ENCODE measurements at places on chromosomes 4 and X. TPM values are rescaled to one million over a fixed set of nuclear protein-coding genes. Genes with fewer than 3 reads are reported as not detected.

ARX gene
- total RNA-seq = not detected

FRMD7 gene
- not detected for total RNA-seq

TMEM128 gene
- total RNA-seq = 20.6 TPM

SERPINA7 gene
- not detected for total RNA-seq

RXFP1 gene
- not detected for total RNA-seq

CXCL10 gene
- not detected for total RNA-seq

HEPH gene
- total RNA-seq = not detected

MAGEA10 gene
- total RNA-seq = not detected

TXK gene
- total RNA-seq = 0.11 TPM

SLC49A3 gene
- total RNA-seq = not detected

GAGE12J gene
- not detected for total RNA-seq

TMSB15C gene
- total RNA-seq = 9.0 TPM

ADH7 gene
- total RNA-seq = not detected

NPNT gene
- not detected for total RNA-seq

CXCL1 gene
- total RNA-seq = not detected

CFAP99 gene
- total RNA-seq = not detected

CSAG3 gene
- total RNA-seq = not detected

PHOX2B gene
- not detected for total RNA-seq

SPANXC gene
- not detected for total RNA-seq

SSR4 gene
- 156 TPM for total RNA-seq

ARR3 gene
- not detected for total RNA-seq

FDCSP gene
- total RNA-seq = not detected

PARM1 gene
- total RNA-seq = not detected

NPY2R gene
- not detected for total RNA-seq

CLIC2 gene
- not detected for total RNA-seq

BGN gene
- total RNA-seq = not detected

CXCL11 gene
- not detected for total RNA-seq

MAML3 gene
- 0.74 TPM for total RNA-seq

VCX gene
- total RNA-seq = not detected

FGFBP1 gene
- total RNA-seq = not detected

GIMD1 gene
- not detected for total RNA-seq

UGT2B11 gene
- total RNA-seq = not detected

HAUS3 gene
- 21.1 TPM for total RNA-seq

PRDM5 gene
- 0.44 TPM for total RNA-seq

SMIM31 gene
- not detected for total RNA-seq

PCDH19 gene
- total RNA-seq = not detected

RENBP gene
- total RNA-seq = 6.2 TPM

CSN1S1 gene
- total RNA-seq = not detected

FAM149A gene
- not detected for total RNA-seq

CCNB3 gene
- 1.8 TPM for total RNA-seq

MXRA5 gene
- total RNA-seq = not detected

JCHAIN gene
- total RNA-seq = 1,325 TPM

All from OCI-LY7 (cell line).